BJ (cell line): ENCODE measurements at places on chromosomes 5 and 9. TPM values are rescaled to one million over a fixed set of nuclear protein-coding genes. Genes with fewer than 3 reads are reported as not detected.

The OR13C5 gene
- polyA plus RNA-seq = not detected in 2 replicates

The SCAI gene
- 2.0 and 4.4 TPM in 2 replicates for polyA plus RNA-seq

The NR5A1 gene
- polyA plus RNA-seq = not detected in 2 replicates

The CTNNAL1 gene
- polyA plus RNA-seq = 32.6 and 70.9 TPM in 2 replicates

The ORM2 gene
- not detected in 2 replicates for polyA plus RNA-seq

The SLC36A2 gene
- not detected in 2 replicates for polyA plus RNA-seq
